Suprapubic skin (tissue), 4 donors: ENCODE measurements at places on chromosomes 16 and 17. TPM values are rescaled to one million over a fixed set of nuclear protein-coding genes. Genes with fewer than 3 reads are reported as not detected.
A peak's percentile ranks its signal among the peaks of the same experiment; 100 is the strongest.

DNA sequence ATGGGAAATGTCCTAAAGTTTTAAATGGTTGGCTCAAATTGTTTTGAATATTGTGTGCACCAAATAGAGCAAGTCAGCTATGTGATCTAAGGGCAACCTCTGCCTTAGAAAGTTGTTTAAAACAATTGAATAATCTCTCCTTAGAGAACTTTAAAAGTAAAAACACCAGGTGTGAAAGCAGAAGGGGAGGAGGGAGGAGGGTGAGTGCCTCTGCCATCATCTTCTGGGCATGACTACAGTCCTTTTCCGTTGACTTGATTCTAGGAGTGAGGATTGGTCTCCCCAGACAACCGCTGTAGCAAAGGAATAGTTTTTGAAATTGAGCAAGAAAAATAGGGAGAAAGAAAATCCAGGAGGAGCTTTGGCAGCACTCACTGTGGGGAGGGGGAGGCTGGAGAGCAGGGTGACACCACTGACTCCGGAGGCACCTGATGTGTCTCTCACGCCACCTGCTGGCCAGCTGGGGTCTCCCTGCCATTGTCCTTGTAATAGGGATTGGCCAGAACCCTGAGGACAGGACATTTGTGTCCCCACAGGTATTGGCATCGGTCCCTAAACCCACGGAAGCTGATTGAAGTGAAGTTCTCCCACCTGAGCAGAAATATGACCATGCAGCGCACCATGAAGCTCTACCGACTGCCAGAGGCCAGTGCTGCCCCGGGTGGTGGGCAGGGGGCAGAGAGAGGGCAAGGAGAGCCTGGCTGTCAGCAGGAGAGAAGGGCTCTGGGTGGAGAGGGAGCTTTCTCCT, 33.3 kb downstream of the PLCD3 start:
- peaks cover 47% of the 10 kb centered on the region for H3K4me1 ChIP-seq
- no peak overlapping the region for H3K4me3 ChIP-seq
- peaks cover 89% of the 10 kb centered on the region for H3K36me3 ChIP-seq

DNA sequence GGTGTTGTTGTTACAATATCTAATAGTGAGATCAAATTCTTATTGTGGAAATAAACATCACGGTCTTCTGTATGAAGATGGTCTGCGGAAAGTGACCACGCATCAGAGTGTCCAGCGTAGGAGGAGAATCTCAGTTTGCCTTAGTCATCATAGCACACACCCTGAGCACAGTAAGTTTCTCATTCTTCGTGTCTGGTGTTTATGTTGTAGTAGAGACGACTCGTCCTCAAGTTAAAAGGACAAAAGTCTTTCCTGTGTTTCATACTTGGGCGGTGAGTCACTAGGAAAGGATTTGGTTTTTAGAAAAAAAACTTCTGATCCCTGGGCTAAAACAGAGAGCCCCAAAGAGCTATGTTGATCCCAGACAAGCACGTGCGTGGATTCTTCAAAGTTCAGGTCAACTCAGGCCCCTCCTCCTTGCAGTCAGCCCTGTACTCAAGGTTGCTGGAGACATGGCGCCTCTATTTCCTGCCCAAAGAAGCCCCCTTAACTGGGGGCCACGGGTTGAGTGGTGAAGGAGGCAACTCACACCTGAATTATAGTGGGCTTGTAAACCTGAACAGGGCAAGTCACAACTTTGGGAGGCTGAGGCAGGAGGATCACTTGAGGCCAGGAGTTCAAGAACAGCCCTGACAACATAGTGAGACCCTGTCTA, 170.4 kb downstream of the ZFHX3 start:
- peaks cover 26% of the 10 kb centered on the region for H3K4me1 ChIP-seq
- H3K4me3 ChIP-seq: no peak overlapping the region
- H3K36me3 ChIP-seq: no peaks in the 10 kb centered on the region
- no peaks in the 10 kb centered on the region for H3K27me3 ChIP-seq

DNA sequence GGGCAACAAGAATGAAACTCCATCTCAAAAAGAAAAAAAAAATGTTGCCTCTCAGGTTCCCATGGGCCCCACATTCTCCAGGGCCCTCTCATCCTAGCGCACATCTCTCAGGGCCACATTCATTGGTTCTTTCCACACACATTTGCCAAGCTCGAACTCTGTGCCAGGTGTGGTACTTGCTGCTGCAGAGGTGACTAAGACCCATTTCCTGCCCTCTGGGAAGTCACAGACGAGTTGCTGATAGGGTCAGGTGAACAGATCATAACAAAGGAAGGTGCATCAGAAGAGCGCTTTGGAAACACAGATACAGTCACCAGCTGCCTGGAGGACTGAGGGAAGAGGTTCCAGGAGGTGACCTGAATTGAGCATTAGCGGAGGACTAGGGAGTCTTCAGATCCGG, 1.0 kb downstream of the GSDMA start:
- peaks cover 4% of the 10 kb centered on the region for H3K4me1 ChIP-seq
- H3K27ac ChIP-seq: no peak overlapping the region
- DNase-seq: no peak

- H3K27me3 ChIP-seq: no peaks in the 10 kb centered on the region
- peak overlapping the region; percentile 68 for H3K27ac ChIP-seq
- no peak for DNase-seq
Observed at GRCh38 chr16:30394592-30395154, 547 bp upstream of the ZNF48 start.

DNA sequence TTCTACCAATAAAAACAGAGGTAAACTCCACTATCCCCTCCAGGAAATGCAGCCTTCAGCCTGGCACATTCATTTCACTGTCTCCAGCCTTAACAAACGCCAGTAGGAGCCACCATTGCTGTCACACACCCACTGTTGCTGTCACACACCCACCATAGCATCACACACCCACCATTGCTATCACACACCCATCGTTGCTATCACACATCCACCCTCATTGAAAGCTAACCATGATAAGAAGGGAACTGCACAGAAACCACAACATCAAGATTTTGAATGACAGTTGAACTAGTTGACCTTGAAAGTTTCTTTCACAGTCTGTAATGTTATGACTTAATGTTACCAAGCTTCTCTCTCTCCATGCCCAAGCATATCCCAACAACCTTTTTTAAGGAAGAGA, 38.1 kb downstream of the SHCBP1 start:
- H3K27ac ChIP-seq: no peak overlapping the region
- no peaks in the 10 kb centered on the region for H3K4me1 ChIP-seq
- H3K4me3 ChIP-seq: no peak overlapping the region
- H3K36me3 ChIP-seq: peaks cover 10% of the 10 kb centered on the region

DNA sequence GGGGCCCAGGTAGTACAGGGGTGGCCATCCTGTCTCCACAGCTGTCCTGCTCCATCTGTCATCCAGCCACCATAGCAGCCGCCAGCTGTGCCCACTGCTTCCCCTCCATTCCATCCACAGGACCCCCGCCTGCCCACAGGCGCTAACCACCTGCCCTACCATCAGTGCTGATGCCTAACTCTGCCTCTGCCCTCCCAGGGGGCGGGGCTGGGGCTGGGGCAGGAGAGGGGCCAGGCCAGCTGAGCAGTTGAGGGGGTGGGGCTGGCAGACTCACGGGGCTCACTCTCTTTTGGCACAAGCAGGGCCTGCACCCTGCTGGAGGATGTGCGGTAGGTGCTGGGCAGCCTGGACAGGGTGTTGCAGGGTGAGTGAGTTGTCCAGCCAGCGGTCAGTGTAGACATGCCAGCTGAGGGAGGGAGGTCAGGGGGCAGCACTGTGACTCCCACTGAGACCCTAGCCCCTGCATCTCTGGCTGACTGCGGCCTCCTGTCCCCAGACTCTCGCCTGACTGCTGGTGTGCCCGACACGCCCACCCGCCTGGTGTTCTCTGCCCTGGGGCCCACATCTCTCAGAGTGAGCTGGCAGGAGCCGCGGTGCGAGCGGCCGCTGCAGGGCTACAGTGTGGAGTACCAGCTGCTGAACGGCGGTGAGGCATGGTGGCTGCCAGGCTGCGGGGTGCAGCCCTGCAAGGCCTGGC, 9.6 kb downstream of the GALK1 start:
- peaks cover 34% of the 10 kb centered on the region for H3K4me1 ChIP-seq
- H3K4me3 ChIP-seq: no peak overlapping the region
- DNase-seq: no peak

DNA sequence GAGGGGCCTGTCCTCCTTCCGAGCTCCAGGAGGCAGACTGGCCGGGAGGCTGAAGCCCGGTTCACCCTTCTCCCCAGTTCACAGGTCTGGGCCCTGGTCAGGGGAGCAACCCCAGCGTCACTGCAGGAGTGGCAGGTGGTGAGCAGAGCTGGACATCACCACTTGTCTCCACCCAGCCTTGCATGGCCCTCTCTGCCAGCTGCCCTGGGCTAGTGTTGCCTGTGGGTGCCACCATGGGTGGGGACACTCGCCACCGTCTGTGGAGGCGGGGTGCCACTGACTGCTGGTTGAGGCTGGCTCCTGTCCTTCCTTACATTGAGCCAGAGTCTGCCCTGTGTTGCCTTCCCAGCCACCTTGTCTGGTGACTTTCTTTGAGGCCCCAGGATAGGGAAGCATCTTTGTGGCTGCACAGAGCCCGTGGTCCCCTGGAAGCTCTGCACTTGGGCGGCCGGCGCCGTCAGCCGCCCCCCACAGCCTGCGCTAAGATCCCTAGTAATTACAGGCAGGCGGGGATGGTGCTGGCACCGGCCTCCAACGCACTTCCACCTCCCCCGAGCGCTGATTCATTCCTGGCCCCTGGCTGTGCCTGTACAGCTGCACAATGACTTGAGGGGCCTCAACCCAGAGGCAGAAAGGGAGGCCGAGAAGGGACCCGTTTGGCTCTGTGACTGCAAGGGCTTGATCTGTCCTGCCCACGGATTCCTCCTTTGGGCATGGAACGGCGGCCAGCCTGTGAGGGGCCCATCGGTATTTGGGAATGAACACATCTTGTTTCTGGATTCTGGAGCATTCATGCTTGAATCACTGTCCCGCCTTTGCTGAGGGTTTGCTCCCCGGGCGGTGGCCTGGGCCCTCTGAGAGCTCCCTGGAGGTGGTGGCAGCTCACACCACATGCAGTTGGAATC, 5.2 kb downstream of the BAIAP2 start:
- peak overlapping the region; percentile 21 for H3K4me3 ChIP-seq
- DNase-seq: no peak

- H3K4me3 ChIP-seq: no peak overlapping the region
- peaks cover 11% of the 10 kb centered on the region for H3K27me3 ChIP-seq
- H3K4me1 ChIP-seq: no peaks in the 10 kb centered on the region
Observed at GRCh38 chr16:63618896-63619485, 1502.9 kb downstream of the CDH11 start.

DNA sequence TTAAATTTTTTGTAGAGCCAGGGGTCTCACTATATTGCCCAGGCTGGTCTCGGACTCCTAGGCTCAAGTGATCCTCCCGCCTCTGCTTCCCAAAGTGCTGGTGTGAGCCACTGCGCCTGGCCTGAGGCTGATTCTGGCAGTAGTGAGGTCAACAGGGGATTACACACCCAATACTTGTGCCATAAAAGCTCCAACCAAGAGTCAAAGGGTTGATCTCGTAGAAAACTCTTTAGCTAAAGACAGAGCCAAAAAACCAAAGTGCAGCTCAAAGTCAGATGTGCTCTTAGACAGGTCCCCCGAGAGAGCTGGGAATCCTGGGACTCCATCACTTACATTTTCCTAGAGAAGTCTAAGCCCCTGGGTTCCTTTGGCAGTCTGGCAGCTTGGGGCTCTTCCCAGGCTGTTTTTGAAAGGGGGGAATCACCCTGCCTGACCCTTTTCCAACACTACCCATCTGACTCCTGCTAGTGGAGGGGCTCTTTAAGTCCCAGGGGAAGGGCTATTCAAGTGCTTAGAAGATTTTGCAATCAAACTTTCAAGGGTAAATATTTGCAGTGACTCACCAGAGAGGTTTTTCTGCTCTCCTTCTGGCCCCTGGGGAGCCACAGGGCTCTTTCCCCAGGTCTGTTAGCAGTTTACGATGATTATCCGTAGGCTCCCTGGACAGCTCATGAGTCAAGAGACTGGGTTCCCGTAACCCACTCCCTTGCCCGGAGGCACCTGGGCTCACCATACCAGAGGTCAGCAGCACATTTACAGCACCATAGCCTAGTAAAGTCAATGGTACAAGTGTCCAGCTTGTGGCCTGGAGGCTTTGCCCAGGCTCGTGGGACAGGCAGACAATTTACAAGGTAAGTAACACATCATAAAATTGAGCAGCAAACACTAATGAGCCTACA, 408.7 kb downstream of the SLC39A11 start:
- no peak for DNase-seq
- H3K4me3 ChIP-seq: no peak overlapping the region
- no peaks in the 10 kb centered on the region for H3K36me3 ChIP-seq
- H3K4me1 ChIP-seq: peaks cover 21% of the 10 kb centered on the region

- no peak overlapping the region for H3K27ac ChIP-seq
Observed at GRCh38 chr17:42110301-42111264, 1.9 kb downstream of the DHX58 start.

GRCh38 chr16:86604436-86605193, 26.3 kb downstream of the FOXL1 start:
- H3K27me3 ChIP-seq: peaks cover 60% of the 10 kb centered on the region
- peak overlapping the region; percentile 21 for H3K4me3 ChIP-seq
- H3K4me1 ChIP-seq: no peaks in the 10 kb centered on the region
- DNase-seq: no peak
- no peak overlapping the region for H3K27ac ChIP-seq
- H3K36me3 ChIP-seq: no peaks in the 10 kb centered on the region

- peak; percentile 85 for DNase-seq
- H3K4me1 ChIP-seq: peaks cover 19% of the 10 kb centered on the region
- H3K27ac ChIP-seq: peak overlapping the region; percentile 88
Observed at GRCh38 chr17:8289103-8289397, 580 bp downstream of the RANGRF start.

DNA sequence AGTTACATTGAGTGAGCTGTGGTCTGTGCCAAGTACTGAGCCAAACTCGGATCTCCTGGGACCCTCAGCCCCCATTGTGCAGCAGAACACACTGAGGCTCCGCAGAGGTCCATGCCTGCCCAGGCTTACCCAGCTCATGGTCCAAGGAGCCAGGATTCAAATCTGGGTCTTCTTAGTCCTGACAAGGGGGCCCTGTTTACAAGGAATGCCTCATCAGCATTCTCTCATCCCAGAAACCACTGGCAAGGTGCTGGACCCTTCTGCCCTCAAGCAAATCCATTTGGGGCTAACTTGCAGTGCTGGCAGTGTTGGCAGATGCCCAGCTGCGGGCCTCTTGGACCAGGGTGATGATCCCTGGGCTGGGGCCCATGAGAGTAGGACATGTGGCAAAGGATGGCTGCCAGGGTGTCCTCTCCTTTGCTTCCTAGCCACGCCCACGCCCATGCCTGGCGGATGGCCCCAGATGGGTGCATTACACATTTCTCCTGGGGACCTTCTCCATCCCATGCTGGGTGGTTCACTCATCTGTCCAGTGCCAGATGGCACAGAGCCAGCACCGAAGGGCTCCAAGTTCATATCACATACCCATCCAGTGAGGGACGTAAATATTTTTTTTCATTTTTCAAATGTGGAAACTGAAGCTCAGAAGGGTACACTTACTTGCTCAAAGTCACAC, 117.7 kb downstream of the CMIP start:
- H3K27ac ChIP-seq: no peak overlapping the region
- peaks cover 39% of the 10 kb centered on the region for H3K4me1 ChIP-seq
- H3K4me3 ChIP-seq: no peak overlapping the region
- DNase-seq: no peak
- no peaks in the 10 kb centered on the region for H3K27me3 ChIP-seq

SPATA32 gene
- not detected for total RNA-seq

CCT6B gene
- 3.3 TPM for total RNA-seq

CCL14 gene
- 18.2 TPM for total RNA-seq

ERI2 gene
- 16.8 TPM for total RNA-seq

TP53TG3F gene
- not detected for total RNA-seq

LHX1 gene
- total RNA-seq: not detected

KRTAP1-5 gene
- total RNA-seq: 63.2 TPM

ARHGAP23 gene
- total RNA-seq: 94.8 TPM

CLEC19A gene
- total RNA-seq: not detected
